ENCODE measurements at places on chromosomes 1 and 21.

GRCh38 chr1:45141247-45142003, 65.0 kb downstream of the ZSWIM5 start:
- no peak for DNase-seq

DNA sequence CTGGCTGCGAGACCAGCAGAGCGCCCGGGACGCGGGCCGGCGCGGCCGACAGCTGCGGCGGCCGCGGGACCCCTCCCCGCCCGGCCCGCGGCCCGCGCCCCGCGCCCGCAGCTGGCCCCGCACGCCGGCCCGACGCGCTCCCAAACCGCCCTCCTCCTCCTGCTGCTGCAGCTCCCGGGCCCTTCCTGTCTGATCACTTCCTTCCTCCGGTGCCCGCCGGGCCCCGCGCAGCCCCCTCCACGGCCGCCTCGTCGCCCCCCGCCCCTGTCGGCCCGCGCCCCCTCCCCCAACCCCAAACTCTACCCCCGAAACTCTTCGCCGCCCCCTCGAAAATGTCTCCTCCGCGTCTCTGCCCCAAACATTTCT, 594 bp downstream of the LUZP1 start:
- DNase-seq, result no peak

GRCh38 chr1:41235893-41236292, 6.2 kb downstream of the SCMH1 start:
- DNase-seq, result no peak

GRCh38 chr1:6731905-6732304, 30.3 kb upstream of the DNAJC11 start:
- no peak for DNase-seq

- no peak for DNase-seq
These were observed 19.6 kb downstream of the NRDC start for GRCh38 chr1:51858892-51859291.

GRCh38 chr1:222058249-222058648, 316.4 kb upstream of the DUSP10 start:
- no peak for DNase-seq

DNA sequence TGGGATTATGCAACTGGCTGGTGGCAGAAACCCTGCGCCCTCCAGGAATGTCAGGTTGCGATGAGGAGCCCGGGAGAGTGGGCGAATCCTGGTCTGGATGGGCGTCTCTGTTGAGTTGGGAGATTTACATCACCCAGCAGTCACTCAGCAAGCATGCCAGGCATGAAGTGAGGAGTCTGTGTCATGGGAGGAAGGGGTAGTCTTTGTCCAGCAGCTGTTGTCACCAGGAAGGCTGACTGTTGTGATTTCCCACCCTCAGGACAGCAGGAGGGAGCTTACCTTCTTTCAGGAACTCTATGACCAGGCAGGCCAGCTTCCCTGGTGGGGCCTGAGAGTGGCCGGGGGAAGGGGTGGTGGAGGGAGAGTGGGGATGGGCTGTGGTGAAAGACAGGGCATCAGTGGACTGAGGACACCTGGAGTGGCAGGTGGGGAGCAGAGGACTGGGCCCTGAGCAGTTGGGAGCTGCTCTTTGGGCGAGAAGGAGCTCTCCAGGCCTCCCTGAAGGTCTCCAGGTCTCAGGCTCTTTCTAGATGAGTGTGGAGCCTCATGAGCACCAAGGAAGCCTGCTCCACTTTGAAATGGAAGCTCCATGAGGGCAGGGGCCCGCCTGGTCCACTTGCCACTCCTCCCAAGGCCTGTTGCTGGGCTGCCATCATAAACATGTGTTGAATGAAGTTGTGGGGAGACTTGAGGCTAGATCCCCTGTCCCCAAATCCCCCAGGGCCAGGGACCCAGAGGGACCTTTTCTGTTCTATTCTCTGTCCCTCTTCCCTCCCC, 21.3 kb upstream of the PKP1 start:
- DNase-seq, result no peak

Data from stimulated activated CD8-positive, alpha-beta memory T cell treated with anti-CD3 and anti-CD28 coated beads, Interleukin-12 subunit alpha, Interleukin-12 subunit beta, amount 100 ng/mL, for 1 hour (primary cell).